NCI-H1930 (cell line): ENCODE measurements at places on chromosomes 3 and 15.

GRCh38 chr3:190097025-190097424 is 23.7 kb downstream of the P3H2 start:
- no peak for DNase-seq

DNA sequence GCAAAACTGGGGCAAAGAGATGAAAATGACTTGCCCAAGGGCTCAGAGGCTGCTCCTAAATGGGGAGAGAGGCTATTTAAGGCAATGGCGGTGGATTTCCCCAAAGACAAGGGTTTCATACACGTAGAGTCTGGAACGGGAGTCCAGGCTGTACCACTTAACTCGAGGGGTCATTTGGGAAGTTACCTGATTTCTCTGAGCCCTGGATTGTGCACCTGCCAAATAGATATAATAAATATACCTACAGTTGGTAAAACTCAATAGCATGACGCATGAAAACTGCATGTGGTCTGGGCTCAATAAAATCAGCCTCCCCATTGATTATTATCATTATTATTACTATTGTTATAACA is 1.3 kb upstream of the ITPR1 start:
- no peak for DNase-seq

DNA sequence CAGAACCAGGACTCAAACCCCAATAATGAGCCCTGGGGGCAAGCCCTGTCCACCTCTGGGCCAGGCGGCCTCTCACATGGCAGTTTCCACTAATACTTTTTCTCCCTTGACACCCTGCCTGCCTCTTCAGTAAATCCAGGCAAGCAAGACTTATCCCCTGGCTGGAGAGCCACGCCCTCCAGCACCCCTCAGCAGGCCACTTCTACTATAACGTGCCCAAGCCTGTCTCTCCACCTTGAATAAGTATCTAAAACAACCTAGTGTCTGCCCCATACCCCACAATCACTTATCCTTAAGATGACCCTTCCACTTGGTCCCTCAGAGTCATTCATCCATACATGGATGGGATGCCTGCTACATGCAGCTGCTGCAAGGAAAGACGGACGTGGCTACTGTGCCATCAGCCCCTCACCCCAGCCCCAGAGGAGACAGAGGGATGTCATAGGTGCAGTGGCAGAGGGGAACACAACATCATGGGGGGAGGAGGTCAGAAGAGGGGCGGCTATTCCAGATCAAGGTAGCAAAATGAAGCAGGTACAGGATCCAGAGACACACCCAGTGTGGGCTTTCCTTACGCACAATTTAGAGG is 63.4 kb downstream of the LRIG1 start:
- DNase-seq: no peak

DNA sequence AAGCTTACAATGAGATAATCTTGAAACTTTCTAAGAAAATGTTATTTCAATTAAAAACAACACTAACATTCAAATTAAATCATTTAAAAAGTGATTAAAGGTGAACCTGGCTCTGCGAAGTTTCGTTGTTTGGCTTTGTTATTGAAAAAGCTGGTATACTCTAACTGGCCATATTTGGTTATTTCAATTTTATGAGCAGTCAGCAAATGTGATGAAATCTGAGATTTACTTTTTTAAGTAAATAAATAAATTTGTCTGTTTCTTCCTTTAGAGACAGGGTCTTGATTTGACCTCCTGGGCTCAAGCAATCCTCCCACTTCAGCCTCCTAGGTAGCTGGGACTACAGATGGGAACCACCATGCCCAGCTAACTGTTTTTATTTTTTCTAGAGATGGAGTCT is 38.0 kb downstream of the CDV3 start:
- no peak for DNase-seq

- DNase-seq: no peak
These were observed 22.1 kb downstream of the CDIN1 start for GRCh38 chr15:36601497-36601932.

- no peak for DNase-seq
These were observed 233.4 kb downstream of the ADAMTS17 start for GRCh38 chr15:100108346-100108745.

DNA sequence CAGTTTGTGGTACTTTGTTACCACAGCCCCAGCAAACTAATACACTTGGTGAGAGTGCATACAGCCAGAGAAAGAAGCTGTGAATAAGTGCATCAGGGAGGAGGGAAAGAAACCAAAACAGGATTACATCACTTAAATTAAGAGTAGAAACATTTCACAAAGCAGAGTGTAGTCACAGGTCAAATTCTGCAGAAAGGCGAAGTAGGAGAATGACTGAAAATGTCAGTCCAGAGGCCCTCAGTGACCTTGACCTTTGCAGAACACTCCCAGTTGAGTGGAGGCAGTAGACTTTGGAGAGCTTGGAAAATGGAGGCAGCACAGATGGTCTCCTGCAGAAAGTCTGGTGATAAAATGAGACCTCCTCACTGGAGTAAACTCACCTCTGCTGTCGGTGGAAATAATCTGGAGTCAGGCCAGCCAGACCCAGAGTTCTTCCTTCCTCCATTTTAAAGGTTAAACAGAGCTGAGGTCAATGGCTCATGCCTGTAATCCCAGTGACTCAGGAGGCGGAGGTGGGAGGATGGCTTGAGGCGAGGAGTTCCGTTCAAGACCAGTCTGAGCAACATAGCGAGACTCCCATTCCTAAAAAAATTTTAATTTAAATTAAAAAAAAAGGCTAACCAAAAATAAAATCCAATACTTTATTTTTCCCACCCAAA is 5.0 kb downstream of the CD86 start:
- DNase-seq: no peak

DNA sequence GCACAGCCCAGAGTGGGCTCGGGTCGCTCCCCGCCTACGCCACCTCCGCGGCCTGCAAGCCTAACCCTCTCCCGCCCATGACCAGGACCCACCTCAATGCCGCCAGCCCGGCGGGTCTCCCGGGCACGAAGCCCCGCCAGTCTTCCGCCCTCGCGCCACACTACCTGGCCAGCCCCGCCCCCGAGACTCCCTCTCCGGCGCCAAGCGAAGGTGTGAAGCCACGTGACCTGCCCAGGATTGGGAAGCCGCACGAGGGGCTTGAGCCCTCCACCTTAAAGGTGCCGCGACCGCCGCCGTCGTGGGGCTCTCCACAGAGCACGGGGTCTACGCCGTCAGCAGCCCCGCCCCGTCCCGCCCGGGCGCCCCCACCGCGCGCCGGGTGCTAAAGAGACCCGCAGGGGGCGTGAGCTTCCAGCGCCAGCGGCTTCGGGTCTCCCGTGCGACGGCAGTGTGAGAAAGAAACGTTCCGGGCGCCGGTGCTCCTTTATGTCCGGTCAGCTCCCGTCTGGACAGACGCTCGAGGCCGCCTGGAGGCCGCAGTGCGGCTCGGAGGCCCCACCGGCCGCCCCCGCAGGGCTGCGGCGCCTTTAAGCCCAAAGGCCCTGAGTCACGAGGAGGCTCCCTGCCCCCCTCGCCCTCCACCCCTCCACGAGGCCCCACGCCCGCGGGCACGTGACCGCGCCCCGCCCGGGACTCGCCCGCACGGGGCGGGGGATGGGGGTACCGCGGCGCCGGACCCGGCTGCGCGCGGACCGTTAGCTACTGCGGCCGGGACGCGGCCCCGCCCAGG is at the start of gene CPEB1:
TSS of gene CPEB1 (minus strand) at position 319 of the 790 bp plus-strand sequence. CDS start 18,904 bp downstream, outside the sequence.
- peak; percentile 66 for DNase-seq

GRCh38 chr3:76991165-76991564 is 48.7 kb upstream of the ROBO2 start:
- DNase-seq: no peak

DNA sequence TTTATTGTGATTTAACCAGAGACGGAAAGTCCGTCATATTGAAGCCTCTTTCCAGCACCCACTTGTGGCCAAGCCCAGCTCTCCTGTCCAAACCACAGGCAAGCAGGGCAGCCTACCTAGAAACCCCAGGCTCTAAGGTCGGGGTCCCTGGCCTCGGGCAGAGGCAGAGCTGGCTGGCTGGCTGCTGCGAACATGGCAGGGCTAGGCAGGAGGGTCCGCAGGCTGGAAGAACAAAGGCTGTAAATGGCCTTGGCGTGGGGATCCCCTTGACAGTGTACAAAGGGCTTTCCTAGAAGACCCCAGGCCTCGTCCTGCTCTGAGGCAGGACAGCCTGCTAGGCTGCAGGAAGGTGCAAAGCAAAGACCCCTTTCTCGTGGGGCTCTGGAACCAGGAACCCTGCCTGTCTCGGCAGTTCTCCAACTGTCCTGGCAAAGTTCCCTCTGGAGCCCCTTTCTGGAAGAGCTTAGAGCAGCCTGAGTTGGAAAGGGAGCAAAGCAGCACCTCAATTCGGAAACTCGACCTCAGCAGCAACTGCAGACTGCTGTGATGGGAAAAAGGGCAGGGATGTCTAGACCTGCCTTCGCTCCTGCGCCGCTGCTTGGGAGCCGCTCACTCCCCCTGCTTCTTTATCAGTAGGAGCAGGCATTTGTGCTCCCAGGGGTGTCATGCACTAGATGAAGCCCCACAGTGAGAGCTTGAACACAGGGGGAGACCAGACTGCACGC is 8.5 kb downstream of the CALML4 start:
- no peak for DNase-seq

DNA sequence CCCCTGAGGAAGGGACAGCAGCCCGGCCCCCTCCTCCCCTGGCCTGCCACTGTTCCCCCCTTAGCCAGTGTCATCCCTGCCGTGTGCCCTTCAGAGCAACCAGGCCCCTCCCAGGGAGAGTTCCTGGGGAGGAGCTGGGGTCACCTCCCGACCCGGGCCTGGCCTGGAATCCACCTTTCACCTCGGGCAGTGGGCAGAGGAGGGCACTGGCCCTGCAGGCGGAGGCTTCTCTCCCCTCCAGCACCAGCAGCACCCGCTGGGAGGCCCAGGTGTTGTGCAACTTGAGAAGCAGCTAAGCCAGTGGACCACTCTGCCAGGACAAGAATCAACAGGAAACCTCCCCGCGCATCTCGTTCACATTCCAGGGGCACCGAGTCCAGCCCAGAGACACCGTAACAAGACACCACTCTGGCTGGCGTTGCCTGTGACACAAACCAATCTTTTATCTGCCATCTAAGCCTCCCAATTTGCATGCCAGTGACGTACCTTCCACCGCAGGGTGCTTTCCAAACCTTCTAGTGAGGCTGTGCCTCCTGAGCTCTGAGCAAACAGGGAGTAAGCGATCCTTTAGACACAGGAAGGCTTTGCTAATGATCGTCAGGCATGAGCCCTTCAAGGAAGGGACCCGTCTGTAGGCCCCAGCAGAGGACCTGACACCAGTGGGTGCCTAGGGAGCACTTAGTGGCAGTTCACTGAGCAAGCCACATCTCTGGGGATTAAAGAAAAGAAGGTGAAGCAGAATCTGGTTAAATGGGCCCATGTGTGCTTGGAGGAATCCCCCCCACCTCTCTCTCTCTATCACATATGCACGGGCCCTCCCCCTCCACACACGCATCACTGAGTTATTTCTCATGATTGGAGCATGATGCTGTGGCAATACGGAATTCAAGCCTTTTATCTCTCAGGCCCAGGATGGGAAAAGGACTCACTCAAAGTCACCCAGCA is 98.9 kb upstream of the TLE3 start:
- DNase-seq: no peak

DNA sequence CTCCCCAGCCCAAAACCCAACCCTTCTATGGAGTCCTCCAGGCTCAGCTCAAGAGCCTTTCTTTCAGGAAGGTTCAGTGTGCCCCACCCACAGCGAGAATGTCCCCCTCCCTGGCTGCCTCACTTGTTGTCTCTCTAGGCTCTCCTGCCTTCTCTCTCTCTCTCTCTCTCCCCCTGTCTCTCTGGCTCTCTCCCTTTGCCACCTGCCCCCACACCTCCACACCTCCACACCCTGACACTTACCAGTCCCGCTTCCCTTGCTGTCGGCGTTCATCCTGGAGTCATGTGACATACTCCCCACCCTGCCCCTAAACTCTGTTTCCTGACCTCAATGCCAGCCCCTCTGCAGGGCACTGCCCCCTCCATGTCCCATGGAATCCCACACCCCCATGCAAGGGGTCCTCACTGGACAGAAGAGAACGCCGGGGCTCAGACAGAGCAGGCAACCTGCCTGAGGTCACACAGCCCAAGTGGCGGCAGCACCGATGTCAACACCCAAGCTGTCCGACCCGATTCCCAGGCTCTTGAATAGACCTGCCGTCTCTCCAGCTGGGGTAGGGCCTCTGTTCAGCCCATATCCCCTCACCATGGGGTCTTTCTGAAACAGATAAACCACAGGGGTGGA is 28.5 kb upstream of the SLC6A6 start:
- no peak for DNase-seq

- no peak for DNase-seq
These were observed 16.5 kb upstream of the RGMA start for GRCh38 chr15:93105485-93105884.

DNA sequence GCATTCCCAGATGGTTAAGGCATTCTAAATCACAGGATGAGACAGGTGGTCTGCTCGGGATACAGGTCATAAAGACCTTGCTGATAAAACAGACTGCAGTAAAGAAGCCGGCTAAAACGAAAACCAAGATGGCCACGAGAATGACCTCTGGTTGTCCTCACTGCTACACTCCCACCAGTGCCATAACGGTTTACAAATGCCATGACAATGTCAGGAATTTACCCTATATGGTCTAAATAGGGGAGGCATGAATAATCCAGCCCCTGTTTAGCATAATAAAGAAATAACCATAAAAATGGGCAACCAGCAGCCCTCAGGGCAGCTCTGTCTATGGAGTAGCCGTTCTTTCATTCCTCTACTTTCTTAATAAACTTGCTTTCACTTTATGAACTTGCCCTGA is 151.1 kb downstream of the ZNF385D start:
- no peak for DNase-seq

GRCh38 chr3:43727930-43728329 is 37.2 kb downstream of the ABHD5 start:
- DNase-seq: no peak

- no peak for DNase-seq
These were observed 111.7 kb downstream of the LMLN start for GRCh38 chr3:198071602-198072287.

- DNase-seq: no peak
These were observed 82.2 kb upstream of the EPHA3 start for GRCh38 chr3:89025185-89025584.

GRCh38 chr3:132016061-132017041 is 18.5 kb downstream of the CPNE4 start:
- DNase-seq: no peak

DNA sequence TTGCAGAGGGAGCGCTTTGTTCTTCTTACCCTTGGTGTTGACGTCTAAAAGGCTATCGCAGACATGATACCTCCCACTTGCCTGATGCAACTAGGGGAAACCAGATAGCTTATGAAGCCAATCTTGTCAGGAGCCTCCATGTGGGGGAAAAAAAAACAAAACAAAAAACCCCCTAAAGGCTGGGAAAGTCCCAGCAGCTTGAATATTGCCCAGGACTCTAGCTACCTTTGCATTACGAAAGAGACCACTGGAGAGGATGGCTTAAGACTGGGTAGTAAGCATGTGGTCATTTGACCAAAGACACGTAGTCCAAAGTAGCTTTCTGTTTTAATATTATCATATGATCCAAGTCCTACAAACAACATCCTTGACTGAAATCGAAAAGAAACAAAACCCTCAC is 120.7 kb upstream of the WNT5A start:
- DNase-seq: peak; percentile 4

DNA sequence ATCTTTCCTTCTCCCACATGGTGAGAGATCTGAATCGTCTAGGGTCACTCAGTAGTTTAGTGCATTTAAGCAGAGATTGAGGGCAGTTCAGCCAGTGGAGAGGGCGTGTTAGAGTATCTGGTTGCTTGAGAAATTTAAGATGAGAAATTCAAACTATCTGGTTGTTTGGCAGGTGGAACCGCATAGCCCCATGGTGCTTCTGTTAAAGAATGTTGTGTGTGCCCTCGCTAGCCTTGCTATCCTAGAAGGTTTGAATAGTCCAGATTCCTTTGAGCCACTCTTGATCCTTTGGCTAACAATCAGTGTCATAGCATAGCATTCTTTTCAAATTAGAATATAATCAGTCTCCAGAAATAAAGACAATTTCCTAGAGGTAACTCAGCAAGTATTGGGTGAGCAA is 32.1 kb downstream of the ABHD17C start:
- no peak for DNase-seq

GRCh38 chr15:59751552-59752413 is 62.7 kb upstream of the BNIP2 start:
- DNase-seq: no peak
